GM04504 (cell line): ENCODE measurements at places on chromosomes 16 and 17.

- DNase-seq, result no peak
These were observed 93.8 kb downstream of the SALL1 start for GRCh38 chr16:51057102-51057793.

DNA sequence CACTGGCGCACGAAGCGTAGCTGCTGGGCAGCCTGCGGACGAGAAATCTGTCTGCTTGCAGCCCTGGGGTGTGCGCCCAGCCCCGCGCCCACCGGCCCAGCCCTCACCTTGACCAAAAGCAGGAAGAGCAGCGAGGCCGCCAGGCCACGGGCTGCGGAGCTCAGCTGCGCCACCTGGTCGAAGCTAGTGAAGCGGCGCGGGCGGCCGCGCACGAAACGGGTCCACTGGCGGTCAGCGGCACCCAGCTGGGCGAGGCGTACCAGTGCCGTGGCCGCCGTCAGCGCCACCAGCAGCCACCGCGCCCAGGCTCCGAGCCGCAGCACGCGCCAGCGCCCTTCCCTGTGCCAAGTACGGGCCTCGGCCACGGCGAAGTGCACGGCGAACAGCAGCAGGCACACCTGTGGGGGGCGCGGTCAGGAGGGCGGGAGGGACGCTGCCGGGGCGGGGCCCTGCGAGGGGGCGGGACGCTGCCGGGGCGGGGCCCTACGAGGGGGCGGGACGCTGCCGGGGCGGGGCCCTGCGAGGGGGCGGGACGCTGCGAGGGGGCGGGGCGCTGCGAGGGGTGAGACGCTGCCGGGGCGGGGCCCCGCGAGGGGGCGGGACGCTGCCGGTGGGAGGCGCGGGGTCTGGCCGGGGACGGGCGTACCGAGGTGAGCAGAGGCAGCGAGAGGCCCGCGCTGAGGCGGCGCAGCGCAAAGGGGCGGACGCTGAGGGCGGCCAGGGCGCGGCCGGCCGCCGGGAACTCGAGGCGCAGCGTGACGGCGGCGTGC lies 43.2 kb downstream of the TSC2 start:
- DNase-seq, result no peak

DNA sequence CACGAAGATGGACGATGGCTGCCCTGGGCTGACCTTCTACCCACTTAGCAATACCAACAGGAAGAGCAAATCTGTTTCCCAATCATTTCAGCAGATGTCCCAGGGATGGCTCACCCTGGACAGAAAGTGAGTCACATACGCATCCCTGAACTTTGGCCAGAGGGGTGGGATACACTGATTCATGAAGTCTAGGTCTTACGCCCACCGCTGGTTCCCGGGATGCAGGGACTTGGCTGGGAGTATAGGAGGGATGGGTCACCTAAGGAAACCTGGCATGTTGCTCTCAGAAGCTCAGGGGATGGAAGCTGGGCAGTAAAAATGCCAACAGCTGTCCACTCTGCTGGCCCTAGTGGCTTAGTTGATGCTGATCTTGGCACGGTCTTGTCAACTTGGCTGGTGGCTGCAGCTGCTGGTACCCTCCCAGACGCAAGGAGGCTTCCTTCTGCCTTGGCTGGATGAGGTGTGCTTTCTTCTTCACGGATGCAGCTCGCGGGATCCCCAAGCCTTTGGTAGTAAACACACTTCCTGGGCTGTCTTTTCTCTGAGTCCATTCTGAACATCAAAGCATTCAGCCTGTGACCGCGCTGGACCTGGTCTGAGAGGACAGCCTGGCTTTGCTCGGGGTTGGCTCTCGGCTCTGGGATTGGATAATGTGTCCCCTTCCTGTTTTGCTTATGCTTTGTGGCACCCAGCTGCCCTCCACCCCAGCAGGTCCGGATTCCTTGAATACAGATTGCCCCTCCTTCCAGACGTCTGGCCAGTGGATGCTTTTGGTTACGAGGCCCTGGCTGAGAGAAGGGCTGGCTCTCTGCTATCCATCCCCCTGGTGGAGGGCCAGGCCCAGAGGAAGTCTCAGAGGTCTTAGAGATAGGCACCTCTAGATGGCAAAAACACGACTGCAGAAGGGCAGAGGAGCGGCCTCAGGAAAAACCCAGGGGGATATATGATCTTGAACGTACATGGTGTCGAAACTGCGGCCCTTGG lies 71.5 kb downstream of the RAP1GAP2 start:
- DNase-seq, result peak; percentile 62

DNA sequence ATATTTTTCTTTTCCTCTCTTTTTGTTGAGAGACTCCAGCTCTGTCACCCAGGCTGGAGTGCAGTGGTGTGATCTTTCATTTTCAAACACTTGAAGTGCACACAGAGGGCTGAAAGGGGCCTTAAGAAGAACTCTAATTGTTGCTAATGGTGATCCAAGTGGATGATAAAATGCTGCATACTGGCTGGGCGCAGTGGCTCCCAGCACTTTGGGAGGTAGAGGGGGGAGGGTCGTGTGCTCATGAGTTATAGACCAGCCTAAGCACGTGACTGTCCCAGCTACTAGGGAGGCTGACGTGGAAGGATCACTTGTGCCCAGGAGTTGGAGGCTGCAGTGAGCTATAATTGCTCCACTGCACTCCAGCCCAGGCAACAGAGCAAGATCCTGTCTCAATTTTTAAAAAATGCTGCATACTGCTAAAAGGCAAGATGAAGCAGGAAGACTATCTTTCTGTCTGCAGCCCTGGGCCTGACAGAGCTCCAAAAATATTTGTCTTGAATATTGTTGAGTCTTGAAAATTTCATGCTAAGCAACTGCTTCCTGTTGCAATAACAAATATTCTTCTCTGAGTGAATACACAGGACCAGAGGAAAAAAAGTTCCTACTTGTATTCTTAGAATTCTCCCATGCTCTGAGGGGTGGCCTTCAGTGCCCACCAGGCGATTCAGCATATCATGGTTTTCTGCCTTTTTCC lies 63.7 kb upstream of the AKTIP start:
- no peak for DNase-seq

GRCh38 chr16:83402160-83402814 lies 405.5 kb upstream of the HSBP1 start:
- no peak for DNase-seq

GRCh38 chr16:1788095-1788707 lies 5.3 kb downstream of the IGFALS start:
- no peak for DNase-seq

- DNase-seq, result no peak
These were observed 91.4 kb upstream of the DYNLRB2 start for GRCh38 chr16:80449392-80449791.

DNA sequence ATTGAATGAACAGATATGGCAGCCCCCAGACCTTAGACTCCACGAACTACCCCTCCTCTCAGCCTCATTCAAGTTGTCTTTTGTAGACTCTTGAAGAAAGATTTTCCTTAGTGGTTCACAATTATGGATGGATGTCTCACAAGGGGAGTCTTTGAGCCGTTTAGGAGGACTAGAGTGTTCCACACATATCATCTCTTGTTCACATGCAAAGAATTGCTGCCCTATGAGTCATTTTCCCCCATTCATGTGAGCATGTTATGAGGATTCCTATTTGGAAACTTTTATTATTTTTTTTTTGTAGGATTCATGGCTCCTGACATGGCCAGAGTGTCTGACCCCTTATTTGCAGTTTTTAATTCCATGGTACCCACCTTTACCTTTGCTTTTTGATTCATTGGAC lies 237.1 kb downstream of the SHISA9 start:
- DNase-seq, result no peak

GRCh38 chr16:3536851-3537250 lies 36.0 kb downstream of the CLUAP1 start:
- DNase-seq, result no peak
